ENCODE measurements at places on chromosomes 1 and 21.

- no peak for DNase-seq
These were observed 41.7 kb downstream of the SYT6 start for GRCh38 chr1:114111731-114112641.

GRCh38 chr1:54849219-54850068 lies 37.6 kb downstream of the DHCR24 start:
- no peak for DNase-seq

GRCh38 chr1:229951856-229952534 lies 115.0 kb upstream of the GALNT2 start:
- DNase-seq, result no peak

DNA sequence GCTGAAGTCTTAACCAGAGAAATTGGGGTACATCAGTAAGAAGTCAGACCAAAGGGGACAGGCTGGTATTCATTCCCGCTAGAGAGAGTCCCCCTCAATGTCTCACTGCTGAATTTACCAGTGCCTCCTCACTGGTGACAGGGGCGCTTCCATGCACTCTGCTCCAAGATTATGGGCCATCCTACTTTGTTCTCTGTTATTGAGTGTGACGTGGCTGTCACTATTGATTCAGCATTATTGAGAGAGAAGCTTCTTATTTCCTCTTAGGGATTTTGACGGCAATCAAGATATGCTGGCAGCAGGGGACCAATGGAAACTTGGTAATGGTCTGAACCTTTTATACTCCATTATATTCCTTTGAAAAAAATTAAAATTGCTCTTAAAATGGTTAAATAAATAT lies 118.6 kb downstream of the SYF2 start:
- DNase-seq, result no peak

DNA sequence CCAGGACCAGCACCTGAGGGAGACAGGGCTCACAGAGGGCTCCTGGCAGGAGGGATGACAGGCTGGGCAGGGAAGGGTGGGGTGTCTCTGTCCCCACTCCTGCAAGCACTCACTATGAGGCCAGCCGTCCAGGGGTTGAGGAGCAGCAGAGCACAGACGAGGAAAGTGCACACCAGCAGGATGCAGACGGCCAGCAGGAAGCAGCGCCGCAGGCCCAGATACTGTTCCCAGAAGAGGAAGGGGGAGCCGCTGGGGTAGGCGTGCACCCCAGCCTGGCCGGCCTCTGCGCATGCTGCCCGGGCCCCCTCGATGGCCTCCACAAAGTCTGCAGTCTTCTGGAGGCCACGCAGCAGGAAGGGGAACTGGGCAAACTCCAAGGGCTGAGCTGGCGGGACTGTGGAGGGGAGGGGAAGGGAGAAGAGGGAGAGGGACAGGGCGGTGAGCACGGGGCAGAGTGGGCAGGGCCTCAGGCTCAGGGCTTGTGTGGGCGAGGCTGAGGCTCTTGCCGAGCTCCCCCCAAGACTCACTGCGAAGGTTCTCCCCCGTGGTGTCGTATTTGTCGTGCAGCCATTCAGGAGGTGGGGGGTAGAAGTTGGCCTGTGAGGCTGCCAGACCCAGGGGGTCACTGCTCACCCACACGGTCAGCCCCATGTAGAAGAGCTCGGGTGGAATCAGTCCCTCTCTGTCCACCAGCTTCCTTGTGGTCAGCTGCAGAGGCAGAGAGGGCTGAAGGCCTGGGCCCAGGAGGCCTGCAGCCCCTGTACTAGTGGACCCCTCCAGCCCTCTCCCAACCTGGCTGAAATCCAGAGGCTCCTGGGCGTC lies 16.5 kb downstream of the PTCH2 start:
- no peak for DNase-seq

- no peak for DNase-seq
These were observed 3.9 kb downstream of the CTRC start for GRCh38 chr1:15442119-15442518.

DNA sequence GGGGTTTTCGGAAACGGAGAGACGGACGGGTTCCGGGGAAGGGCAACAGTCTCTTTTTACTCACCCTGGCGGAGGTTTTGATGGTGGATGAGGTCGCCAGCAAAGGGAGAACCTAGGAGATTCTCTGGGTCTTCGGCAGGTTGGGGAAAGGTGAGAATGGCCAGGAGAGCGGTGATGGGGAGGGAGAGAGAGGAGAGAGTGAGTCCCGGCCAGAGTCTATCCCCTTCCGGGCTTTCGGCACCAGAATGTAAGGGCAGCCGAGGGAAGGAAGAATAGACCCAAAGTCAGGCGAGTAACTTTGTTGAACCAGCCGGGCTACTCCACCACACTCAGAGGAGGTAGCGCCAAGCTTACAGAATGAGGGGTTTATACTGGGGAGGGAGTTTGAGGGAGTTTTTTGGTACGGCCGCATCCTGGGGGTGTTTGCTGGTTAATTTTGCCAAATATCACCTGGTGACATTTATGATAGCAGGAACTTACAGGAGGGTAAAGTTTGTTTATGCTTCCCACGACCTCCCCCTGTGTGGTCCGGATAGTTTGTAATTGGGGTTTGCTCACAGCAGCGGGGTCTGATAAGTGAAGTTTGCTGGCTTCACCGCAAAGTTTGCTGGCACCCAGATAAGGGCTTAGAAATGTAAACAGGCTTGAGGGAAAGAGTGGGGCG lies 141.1 kb upstream of the ETV3 start:
- no peak for DNase-seq

- DNase-seq, result no peak
These were observed 61.9 kb upstream of the ATP1A1 start for GRCh38 chr1:116311193-116311592.

DNA sequence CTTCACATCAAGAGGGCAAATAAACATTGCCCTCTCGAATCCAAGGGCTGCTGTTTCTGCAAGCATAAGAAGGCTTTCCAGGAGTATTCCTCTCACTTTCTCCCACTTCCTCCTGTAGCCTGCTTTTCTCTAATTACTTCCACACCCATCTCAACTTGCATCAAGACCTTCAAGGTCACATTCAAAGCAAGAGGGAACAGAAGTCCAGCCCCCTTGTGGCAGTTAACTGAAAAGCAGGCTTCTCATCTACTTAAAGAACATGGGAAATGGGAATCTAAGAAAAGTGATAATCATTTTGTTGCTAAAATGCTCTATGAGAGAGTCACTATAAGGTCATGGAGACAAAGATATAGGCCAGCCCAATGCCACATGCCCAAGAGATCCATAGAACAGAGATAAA lies 874.4 kb downstream of the KCNT2 start:
- no peak for DNase-seq

GRCh38 chr1:96969656-96970163 lies 248.1 kb downstream of the PTBP2 start:
- no peak for DNase-seq

- no peak for DNase-seq
These were observed 35.4 kb downstream of the SELL start for GRCh38 chr1:169676001-169676400.

- no peak for DNase-seq
These were observed 34.8 kb downstream of the CHAF1B start for GRCh38 chr21:36419996-36420395.

DNA sequence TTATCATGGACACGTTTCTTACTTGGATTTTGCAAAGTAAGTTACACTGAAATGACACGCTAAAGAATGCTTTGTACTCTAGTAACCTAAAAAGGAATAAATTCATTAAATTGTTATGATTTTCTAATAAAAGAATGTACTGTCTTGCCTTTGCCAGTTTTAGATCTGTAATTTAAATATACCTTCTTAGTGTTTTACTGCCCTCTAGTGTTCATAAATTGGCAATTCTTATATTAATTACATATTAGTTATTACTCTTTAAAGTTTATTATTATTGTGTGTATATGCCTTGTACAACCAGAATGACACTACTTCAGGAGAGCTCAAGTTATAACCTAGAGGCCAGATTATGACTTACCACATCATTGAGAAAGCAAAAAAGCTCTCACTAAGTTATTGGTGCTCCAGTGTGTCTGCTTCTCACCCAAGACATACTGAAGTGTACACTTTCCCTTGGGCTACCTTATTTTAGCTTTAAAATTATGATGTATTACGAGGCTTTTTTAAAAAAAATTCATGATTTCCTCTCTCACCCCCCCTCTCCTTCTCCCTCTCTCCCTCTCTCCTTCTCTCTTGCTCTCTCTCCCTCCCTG lies 169.9 kb downstream of the HS2ST1 start:
- no peak for DNase-seq

DNA sequence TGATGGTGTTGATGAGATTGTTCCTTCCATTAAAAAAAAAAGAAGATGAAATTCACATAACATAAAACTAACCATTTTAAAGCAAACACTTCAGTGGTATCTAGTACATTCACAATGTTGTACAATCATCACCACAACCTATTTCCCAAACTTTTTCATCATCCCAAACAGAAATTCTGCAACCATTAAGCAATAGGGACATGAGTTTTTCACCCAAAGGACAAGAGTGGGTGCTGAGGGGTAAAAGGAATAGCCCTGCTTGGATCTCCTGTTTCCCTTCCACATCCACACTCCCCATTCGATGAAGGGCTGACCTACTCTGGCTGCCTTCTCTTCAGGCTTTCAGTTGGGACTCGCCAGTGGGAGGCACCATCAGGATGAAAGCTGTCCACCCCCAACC lies 59.3 kb downstream of the SLC9A1 start:
- DNase-seq, result no peak

DNA sequence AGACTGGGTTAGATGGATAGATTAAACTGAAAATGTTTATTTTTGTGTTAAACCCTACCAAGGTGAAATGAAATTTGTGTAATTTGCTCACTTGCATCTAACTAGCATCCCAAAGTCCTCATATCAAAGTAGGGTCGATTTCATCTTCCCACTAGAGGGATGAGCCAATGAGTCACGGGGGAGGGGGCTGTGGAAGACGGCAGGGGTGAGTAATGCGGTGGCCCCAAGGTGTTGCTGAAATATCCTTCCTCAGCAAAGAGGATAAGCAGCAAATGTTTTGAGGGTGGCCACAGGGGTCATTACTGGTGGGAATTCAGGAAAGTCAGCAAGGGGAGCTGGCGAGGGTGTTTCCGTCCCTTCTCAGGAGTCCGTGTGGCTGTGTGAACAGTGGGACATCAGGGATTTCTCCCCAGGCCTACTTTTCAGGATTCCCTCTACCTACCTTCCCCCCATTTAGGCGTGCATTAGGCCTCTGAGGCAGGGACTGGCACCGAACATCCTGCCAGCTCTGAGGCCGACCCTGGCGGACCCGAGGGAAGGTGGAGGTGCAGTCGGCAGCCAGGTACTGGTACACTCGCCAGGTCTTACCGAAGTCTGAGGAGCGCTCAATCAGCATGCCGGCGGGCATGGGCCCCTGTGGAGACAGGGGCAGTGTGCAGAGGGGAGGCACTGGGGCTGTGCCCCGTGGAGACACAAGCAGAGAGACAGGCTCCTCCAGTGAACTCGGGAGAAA lies 18.1 kb downstream of the LAMB3 start:
- DNase-seq, result no peak

GRCh38 chr21:23534850-23535249 lies 2072.4 kb downstream of the MRPL39 start:
- DNase-seq, result no peak

- no peak for DNase-seq
These were observed 60.0 kb downstream of the FBXO2 start for GRCh38 chr1:11594222-11594621.

DNA sequence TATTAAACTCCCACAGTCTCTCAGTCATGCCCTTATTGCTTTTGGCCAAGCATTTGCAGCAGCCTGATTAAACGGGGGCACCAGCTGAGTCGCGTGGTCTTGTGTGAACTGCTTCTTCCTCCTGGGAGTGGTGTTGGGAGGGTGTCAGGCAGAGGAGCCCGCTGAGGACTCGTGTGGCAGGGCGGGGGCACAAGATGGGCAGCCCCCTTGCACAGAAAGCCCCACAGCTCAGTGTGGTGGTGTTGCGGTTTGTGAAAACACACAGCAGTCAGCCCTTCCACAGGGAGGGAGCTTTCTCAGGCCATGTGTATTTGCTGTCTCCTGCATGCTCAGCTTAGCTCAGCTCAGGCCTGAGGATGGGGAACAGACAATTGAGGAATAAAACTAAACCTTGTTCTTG lies 22.4 kb downstream of the PEX14 start:
- no peak for DNase-seq
